ENCODE measurements at places on chromosomes 3 and 15.

DNA sequence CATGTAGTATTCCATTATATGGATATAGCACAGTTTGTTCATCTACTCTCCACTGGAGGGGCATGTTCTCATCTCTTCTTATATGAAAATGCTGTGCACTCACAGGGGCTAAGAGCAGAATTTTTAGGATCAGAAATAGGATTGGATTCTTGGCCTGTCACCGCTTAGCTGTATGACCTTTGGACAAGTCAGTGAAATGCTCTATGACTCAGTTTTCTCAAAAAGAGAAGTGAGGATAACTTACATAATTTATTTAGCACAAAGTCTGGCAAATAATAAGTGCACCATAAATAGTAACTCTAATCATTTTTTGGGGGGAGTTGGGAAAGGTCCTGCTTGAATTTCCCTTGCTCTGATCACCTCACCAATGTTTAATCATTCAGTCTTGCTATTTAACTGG lies 103.7 kb upstream of the LRIG1 start:
- DNase-seq, result no peak

DNA sequence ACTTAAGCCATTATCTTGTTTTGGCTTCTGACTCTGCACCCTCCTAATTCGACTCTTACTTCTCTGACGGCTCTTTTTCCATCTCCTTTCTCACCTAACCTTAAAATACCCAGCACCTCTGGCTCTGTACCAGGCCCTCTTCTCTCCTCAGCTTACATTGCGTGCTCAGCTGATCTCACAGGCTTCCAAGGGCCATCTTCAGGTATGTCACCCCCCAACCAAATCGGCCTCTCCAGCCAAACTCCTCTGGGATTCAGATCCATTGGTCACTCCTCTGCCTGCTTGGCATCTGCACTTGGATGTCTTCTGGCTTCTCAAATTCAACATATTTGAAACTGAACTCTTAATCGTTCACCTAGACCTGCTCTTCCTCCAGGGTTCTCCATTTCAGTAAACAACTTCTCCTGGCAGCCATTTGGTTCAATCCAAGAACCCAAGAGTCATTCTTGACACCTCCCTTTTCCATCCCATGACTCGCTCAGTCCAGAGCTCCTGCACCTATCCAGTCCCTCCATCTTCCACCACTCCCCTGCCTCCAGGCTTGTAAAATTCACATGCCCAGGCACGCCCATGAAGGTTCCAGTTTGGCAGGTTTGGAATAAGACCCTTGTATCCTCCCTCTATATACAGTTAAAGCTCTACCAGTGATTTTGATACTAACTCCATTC lies 35.2 kb upstream of the SLC41A3 start:
- DNase-seq, result no peak

GRCh38 chr3:187288131-187288854 lies 3.2 kb downstream of the MASP1 start:
- DNase-seq, result no peak

DNA sequence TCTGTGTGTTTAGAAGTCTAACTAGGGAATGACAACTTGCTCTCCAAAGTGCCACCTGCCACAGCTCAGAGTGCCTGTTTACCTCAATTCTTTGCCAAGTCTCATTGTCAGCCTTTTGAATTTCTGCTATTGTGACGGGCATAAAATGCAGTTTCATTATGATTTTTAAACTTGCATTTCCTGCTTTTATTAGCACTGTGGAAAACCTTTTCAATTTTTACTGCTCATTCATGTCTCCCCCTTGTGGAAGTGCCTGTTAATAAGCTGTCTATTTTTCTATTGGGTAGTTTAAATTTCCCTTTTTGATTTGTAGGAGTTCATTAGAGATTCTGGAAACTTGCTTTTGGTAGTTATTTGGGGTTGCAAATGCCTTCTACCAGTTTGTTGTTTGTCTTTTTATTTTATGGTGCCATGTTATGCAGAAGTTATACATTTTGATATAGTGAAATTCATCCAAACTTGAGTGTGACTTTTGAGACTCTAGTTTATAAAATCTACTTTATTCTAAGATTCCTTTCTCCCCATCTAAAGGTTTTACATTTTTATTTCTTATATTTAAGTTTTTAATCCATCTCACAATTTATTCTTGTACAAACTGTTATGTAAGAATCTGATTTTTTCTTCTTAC lies 53.9 kb upstream of the FRMD4B start:
- DNase-seq, result no peak

DNA sequence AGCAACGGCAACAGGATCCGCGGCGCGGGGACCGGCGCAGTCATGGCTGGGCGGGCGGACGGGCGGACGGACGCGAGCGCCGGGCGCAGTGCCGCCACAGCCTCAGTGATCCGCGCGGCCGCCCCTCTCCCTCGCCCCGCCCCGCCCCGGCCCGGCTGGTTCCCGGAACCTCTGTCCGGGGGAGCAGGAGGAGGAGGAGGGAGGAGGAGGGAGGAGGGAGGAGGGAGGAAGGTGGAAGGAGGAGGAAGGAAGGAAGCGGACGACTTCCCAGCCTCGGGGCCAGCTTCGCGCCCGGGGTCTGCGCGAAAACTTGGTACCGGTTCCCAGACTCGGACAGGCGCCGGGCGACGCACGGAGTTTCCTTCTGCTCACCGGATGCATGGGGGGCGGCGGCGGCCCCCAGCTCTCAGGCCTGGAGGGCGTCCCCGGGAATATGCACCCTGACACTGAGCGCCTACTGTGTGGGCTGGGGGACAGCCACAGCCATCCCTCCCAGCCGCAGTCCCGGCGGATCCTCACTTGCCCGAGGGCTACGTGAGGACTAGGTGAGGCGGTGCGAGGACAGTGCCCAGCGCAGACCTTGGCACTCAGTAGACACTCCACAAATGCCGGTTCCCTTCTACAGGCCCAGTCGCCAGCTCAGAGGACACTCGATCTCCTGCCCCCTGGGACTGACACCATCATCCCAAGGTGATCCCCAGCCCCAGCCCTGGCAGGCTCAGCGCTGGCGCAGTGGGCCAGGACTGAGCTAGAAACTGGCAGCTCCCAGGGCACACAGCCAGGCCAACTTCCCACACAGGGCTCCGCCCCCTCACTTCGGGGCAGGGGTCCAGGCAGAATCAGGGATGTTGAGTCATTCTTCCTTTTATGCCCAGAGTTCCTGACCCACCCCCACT lies at the start of gene SHISA5:
Gene SHISA5, minus strand, starts transcription at position 124 of the 896 bp plus-strand sequence. Its CDS starts 80 bp downstream, at position 44.
- peak; percentile 49 for DNase-seq

DNA sequence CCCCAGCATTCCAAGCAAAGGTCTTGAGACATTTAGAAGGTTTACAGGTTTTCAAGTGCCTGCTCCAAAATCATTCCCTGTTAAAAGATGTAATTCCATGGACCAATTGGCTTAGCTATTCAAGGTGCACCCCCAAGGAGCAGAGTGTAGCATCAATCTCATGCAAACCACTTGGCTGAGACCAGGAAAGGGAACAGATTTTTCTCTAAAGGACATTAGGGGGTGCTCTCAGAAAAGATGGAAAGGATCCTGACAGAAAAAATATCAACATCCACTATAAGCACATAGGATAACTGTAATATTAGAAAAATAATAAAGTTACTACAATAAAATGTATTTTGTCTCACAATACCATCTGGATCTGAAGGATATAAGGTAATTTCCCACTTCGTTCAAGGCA lies 328.0 kb upstream of the CDIN1 start:
- no peak for DNase-seq

DNA sequence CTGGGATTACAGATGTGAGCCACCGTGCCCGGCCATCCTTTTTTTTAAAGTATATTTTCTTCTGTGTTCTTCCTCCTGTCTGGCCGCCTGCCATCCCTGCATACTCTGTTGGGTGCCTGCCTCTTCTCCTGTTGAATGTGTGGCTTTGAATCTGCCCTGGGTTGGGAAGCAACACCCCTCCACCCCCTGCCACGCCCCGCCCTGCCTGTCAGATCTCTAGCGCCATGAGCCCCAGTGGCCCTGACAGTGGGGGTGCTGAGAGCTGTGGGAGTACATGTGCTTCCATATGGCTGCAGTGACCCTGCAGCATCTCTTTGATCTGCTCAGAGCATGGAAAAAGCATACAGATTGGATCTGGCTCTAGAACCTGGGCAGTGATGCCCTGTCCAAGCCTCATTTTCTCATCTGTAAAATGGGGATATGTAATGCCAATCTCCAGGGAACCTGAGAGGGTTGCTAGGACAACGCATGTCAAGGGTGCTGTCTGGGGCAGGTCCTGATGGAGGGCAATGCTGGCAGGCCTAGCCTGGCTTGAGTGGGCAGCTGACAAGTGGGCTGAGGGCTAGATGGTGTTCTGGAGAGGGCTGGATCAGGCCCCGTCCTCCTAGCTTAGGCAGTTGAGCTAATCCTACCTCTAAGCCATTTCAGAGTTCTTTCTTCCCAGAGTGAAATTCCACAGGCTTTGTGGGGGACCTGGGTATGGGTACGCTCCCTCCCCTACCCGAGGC lies 23.9 kb downstream of the CCDC13 start:
- DNase-seq, result no peak

DNA sequence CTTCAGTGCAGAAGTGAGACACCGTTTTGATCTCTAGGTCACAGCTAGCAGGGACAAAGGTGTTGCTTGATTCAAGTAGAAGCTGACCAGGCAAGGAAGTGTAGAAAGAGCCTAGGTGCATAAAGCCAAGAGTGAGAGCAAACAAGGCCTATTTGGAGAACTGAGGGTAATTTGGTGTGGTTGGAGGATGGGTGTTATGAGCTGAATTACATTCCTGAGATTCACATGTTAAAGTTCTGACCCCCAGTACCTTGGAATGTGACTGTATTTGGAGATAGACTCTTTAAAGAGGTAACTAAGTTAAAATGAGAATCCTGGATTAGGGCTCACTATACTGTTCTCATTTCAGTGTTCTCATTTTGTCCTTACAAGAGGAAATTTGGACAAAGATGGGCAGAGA lies 191.3 kb downstream of the ZMAT3 start:
- DNase-seq, result no peak

DNA sequence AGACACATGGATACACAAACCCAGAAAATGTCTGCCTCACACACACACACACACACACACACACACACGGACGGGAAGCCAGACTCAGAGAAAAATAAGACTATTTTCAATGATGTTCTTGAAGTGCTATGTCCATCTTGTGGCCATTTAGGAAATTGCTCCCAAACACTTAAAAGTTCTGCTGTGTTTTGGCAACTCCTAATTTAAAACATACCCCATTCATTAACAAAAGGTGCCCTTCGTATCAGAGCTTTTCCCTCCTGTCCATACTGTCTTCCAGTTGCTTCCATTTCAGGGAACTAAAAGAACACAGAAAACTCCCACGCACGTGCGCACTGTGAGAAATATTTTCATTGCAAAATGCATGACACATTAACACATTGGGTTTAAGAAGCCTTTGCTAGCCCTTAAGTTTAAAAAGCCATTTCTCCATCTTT lies 44.6 kb downstream of the SLC12A1 start:
- DNase-seq, result no peak

GRCh38 chr3:129440618-129441190 lies 680 bp downstream of the IFT122 start:
- no peak for DNase-seq

DNA sequence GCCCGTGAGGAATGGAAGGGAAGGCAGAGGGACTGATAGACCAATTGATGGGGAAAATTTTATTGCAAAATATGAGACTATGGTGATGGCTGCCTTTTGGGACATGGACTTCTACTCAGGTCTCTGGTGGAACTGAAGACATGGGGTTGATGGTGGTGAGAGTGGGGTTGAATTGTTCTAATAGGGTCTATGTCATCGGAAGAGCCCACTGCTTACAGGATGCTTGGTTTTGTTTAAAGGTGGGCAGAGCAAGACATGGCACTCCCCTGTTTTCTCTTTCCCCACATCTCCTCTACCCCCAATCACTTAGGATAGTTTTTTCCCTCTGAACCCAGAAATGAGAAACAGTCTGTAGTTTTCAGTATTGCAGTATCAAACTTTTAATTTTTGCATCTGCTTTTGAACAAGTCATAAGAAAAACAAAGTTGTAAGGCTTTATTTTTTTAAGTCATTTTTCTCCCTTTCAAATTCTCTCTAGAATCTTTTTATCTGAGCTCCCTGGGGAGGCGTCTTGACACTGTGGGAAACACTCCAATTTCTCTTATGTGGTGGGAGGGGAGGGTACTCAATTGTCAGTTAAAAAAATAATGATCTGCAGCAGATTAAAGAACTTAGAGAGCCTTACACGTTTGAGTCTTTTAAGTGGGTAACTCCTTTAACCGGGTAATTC lies 276.2 kb upstream of the TBC1D5 start:
- no peak for DNase-seq

DNA sequence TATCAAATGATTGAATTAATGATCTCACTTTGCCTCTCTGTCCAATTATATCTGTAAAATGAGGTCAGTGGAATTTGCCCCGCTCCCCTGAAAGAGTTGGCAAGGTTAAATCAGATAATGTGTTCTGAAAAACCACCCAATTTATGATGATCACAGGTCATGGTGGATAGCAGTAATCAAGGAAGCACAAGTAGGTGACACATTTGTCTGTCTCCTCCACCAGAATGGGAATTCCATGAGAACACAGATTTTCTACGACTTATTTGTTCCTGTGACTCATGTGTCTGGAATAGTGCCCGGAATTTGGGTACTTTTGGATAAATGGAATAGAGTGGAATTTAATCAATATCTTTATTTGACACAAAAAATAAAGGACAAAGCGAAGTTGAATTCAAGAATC lies 220.9 kb upstream of the SUCLG2 start:
- no peak for DNase-seq

DNA sequence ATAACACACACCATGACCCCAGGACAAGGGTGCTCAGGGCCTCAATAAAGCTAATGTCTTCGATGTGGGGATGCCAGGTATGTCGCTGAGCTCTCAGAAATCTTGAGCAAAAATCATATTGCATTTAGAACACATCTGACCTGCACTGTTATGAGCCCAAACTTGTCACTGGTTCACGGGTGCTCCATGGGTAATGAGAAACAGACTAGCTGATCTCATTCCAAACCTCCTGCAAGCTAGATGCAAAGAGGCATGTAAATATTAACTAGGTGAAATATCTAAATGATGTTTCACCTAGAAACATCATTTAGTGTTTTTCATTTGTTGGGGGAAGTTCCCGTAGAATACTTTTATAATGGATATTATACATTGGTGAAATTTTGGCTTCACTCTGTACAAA lies 549.4 kb downstream of the OCA2 start:
- no peak for DNase-seq

- DNase-seq, result no peak
Measured at GRCh38 chr3:120429921-120430361, 20.9 kb downstream of the FSTL1 start.

DNA sequence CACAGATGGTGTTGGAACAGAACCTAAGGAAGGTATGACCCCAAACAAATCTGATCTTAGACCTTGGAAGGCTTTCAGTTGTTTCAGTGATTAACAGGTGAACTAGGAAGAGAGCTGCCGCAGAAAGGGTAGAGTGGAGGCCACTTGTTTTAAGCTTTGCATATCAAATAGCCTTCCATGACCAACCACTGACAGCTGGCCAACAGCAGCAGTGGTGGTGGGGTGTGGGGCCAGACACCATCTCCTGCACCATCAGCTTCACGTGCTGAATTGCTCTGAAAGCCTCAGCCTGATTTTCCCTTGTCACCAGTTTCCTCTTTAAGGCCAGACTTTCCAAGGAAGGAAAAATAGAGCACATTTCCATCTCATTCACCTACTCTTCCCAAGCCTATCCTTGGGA lies 16.6 kb upstream of the OSBPL11 start:
- DNase-seq, result no peak
